ENCODE measurements at places on chromosomes 4 and X.

DNA sequence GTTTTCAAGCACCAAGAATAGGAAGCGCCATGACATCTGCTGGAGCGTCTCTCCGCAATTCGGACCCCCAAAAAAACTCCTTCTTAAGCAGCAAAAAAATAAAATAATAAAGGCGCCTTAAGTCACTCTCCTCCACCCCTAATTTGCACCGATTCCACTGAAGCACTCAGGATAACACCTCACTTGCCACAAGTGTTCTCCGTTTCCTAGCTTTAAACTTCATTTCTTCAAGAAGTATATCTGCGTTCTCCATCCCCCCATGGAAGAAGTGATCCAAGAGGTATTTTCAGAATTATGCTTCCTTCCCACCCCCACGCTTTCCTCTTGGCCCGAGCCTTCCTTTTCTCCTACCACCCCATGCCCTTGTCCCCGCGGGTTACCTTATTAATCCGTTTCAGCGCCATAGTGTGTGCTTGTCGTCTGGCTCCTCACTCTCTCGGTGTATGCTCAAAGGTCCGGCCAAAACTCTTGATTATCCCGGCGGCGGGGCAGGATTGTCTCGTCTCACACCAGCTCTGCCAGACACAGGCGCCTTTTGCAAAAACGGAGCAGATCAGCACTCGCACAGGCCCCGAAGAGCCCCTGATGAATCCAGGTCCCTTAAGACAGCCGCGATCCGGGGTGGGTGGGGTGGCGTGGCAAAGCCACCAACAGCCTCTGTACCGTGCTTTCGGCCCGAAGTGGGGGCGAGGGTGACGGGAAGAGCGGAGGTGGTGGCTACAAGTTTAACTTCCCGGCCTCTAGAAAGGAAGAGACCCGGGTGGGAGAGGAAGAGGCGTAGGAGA is 1.1 kb downstream of the UBE2D3 start:
- no peak for DNase-seq

DNA sequence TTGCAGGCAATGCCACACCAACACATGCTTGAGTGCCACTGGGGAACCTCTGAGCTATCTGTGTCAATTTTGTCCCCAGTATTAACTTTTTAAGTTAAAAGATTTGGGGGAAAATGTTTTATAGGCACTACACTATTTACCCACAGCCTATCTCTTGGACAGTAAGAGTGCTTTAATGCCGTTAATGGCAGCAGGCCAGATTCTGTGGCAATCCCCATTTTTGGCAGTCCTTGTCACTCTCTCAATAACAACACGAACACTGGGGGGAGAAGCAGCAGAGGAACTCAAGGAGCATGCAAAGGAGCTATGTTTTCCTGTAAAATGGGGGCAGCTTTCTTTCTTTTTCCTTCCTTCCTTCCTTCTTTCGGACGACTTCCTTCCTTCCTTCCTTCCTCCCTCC is 168.6 kb downstream of the NSUN7 start:
- no peak for DNase-seq

DNA sequence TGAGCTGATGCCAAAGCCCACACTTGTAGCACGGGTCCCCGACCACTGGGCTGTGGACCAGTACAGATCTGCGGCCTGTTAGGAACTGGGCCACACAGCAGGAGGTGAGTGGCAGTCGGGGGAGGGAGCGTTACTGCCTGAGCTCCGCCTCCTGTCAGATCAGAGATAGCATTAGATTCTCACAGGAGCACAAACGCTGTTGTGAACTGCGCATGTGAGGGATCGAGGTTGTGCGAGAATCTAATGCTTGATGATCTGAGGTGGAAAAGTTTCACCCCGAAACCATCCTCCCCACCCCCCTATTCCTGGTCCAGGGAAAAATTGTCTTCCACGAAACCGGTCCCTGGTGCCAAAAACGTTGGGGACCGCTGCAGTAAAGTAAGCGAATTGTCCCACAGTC is 292.0 kb downstream of the DCTD start:
- DNase-seq, result no peak

DNA sequence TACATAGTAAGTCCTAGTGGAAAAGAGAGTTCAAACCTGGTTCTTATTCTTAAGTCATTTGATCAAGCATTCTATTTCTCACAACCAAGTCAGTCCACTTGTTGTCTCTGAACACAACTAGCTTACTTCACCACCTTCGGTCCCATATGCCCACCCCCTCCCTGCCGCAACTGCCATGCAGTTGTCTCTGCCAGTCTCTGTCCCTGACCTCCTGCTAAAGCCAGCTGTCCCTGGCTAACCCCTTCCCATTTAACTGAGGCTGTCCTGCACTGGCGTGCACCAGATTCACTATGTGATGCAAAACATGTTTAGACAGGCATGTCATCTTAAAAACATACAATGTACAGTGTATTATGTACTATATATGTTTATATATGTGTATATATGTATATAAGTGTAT is 12.7 kb downstream of the FRAS1 start:
- no peak for DNase-seq

DNA sequence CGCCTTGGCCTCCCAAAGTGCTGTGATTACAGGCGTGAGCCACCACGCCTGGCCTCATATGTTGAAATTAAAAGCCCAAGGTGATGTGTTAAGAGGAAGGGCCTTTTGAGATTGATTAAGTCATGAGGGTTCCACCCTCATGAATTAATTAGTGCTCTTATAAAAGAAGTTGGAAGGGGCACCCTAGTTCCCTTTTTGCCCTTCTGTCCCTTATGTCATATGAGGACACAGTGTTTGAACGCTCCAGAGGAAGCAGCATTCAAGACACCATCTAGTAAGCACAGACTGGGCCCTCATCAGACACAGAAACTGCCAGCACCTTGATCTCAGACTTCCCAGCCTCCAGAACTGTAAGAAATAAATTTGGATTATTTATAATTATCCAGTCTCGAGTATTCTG is 5.1 kb upstream of the APLN start:
- no peak for DNase-seq

DNA sequence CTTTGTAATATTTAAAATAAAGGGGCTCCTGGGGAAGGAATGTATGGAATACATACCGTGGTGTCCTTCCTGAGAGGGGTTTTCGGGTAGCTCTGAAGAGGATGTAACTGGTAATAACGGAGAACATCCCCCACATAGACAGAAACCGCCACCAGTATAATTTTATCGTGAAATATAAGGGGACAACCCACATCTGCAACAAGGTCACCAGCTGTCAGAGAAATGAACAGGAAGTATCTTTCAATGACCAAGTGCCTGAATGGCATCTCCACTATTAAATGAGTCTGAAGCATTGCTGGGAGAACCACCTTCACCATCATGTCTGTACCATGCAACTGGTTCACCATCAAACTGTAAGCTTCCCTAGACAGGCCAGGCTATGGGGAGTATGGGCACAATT is 31.7 kb downstream of the RNF175 start:
- no peak for DNase-seq

DNA sequence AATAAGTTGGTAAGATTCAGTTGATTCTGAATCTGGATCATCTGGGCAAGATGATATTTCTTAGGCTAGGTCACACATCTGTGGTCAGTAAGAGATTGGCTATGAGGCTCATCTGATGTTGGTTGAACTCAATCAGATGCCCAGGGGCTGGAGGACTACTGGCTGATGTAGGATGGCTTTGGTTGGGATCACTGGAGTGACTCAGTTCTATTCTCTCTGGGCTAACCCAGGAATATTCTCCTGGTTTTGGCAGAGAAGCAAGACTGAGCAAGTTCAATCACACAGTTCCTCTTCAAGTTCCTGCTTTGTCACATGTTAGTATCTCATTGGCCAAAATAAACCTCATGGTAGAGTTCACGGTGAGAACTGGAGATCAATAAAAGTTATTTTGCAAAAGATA is 902.3 kb upstream of the SLIT2 start:
- no peak for DNase-seq

GRCh38 chr4:3355266-3355748 is 62.5 kb downstream of the RGS12 start:
- DNase-seq, result no peak

DNA sequence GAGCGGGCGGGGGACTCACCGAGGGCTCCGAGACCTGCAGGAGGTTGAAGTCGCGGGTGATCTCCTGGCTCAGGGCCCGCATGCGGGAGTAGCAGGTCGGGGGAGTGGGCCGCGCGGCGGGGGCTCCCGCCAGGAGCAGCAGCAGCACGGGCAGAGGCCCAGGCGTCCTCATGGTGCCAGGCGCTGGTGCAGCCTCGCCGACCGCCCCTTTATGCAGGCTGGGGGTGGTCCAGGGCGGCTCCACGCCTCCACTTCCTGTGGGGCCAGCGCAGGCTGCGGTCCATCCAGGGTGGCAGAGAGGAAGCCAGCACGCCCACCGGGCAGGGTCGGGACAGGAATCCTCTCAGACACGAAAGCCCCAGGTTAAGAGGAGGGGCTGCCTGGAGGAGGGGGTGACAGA is at the start of gene CYTL1:
Gene CYTL1 (minus strand): TSS at position 185 of the 400 bp plus-strand sequence. CDS start 13 bp downstream, at position 172.
- DNase-seq, result no peak

DNA sequence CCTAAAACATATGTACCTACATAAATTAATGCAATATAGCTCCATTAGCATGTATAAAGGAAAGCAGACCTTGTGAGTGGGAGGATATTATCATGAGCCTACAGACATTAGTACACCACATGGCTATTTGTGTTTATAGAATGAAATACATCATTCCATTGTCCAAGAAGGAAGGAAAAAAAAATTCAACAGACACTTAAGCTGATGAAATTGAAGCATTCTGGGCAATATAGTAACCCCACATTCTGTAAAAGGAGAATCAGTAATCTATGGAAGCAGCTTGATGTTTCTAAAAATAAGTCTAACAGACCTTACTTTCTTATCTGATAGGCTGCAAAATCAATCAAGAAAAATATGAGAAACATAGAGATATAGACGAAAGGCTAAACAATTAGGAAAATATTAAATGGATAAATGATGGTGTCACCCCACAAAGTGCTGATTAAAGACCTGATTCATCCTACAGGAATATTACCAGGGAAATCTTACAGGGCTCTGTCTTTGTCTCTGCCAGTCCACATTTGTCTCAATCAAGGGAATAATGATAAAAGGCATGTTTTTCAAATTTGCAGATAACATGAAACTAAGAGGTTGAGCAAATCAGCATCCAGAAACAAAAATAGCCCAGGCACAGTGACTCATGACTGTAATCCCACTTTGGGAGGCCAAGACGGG is 76.8 kb downstream of the COMMD8 start:
- no peak for DNase-seq

GRCh38 chrX:31608638-31609037 is 536.8 kb upstream of the FTHL17 start:
- DNase-seq, result no peak

DNA sequence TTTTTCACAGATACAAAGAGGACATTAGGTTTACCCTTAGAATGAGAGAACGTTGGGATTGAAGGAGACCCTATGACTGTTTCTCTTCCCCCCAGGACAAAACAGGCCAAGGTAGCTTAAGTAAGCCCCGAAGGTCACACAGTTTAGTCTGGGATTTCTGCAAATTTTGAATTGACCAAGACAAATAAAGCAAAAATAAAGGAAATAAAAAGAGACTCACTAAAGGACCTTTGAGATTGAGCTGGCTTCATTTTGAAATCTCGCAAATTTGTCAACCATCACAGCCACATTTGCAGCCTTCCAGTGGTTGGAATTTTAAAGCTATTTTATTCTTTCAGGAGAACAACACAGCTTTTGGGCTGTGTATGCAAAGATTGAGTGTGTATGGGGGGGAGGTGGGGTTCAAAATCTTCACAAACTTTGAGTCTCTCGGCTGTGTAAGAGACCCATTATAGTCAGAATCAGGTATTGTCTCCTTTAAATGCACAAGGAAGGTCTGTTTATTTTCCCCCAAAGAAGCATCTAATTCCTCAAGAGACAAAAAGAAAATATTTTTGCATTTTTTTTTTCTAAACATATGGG is 4.2 kb downstream of the TMSB4X start:
- DNase-seq, result no peak

GRCh38 chr4:74415602-74416300 is 29.2 kb upstream of the AREG start:
- DNase-seq, result no peak

DNA sequence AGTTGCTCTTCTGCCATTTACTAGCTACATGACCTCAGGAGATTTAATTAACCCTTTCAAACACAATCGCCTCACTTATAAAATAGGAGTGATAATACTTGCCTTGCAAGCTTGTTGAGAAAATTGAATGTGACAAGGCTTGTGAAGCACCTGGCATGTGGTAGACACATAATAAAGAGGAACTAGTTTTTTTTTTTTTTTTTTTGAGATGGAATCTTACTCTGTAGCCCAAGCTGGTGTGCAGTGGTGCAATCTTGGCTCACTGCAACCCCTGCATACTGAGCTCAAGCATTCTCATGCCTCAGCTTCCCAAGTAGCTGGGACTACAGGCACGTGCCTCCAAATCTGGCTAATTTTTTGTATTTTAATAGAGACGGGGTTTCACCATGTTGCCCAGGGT is 73.7 kb upstream of the STIM2 start:
- no peak for DNase-seq

DNA sequence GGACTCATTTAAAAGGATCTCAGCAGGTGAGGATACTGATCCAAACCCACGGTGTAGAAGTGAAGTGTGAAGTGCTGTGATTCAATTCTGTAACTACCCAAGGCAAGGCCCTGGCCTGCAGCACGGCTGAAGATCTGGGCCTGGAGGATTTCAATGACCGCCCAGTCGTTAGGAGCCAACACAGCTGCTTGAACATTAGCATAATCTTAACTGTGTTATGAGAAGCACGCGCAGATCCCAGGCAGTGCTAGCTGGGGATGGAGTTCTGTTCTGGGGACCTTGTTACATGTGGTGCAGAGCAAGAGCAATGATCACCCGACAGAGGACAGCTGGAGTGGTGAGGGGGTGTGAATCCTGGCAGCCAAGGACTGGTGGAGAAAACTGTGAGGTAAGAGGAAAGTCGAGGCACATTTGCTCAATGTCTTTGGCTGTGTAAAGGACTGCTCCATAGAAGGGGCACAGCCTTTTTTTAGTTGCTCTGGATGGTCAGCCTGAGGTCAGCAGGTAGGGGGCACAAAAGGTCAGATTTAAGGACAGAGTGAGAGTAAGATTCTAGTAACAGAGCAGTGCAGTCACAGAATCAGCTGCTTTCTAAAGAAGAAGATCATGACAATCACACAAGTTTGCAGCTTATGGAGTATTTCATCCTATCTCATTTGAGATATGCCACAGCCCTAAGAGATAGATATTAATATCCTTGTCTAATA is 181.8 kb downstream of the DCLK2 start:
- no peak for DNase-seq

- DNase-seq, result no peak
Measured at GRCh38 chr4:17286752-17287460, 225.0 kb downstream of the QDPR start.

- no peak for DNase-seq
Measured at GRCh38 chrX:131543774-131544173, at the start of gene OR13H1. TSS of gene OR13H1 (plus strand) at chrX:131544074. CDS start at chrX:131544074, 0 bp downstream.

GRCh38 chr4:52788806-52789205 is 37.6 kb upstream of the ERVMER34-1 start:
- no peak for DNase-seq
